NCI-H2081 (cell line): ENCODE measurements at places on chromosomes 4 and X.
A peak's percentile ranks its signal among the peaks of the same experiment; 100 is the strongest.

DNA sequence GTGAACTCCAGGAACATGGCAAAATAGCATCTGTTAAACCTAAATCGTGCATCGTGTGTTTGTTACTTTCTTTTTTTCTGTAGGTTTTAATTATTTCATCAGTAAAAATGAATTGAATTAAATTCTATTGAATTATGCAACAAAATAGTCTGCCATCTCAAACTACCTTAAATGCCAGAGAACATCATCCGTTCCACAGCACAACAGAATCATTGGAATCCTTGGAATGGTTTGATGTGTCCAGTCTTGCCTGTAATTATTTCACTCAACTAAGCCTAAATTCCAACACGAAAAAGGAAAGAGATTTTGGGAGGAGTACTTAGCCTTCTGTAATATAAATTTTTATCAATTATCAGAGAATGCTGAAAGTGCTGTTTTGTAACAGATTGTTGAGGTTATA, 17.1 kb upstream of the SLC7A11 start:
- DNase-seq = no peak

- DNase-seq = peak; percentile 48
Measured at GRCh38 chr4:87853108-87853507, 20.3 kb downstream of the MEPE start.

DNA sequence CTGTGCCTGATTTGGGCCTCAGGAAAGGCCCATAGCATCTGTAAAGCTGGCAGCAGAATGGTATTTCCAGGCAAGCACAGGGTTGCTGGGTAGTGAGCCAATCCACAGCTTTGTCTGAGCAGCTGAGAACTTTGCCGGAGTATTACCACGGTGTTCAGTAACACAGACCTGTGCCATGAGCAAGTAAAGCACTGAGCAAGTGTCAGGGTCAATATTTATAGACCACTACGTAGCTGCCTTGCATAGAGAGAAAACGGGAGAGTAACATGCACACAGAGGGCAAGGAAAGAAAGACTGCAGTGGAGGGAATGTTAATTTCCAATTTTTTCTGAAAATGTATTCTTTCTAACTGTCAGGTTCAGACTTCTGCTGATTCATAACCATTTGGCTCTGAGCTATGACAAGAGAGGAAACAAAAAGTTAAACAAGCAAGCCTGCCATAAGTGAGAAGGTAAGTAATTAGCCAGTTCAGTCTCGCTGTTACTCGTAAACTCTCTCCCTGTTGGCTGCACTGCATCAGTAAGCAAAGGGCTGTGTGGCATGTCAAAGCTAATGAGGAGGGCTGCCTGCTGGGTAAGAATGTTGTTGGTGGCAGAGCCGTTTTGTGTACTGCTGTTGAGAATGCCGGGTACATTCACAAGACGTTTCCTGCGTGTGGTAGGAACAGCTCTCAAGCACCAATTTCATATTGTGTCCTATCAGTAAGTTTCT, 238.1 kb downstream of the BMPR1B start:
- DNase-seq = peak; percentile 21

GRCh38 chr4:17013382-17014006, 115.0 kb upstream of the LDB2 start:
- DNase-seq = no peak

GRCh38 chr4:47270201-47270888, 193.2 kb downstream of the COMMD8 start:
- DNase-seq = peak; percentile 19

DNA sequence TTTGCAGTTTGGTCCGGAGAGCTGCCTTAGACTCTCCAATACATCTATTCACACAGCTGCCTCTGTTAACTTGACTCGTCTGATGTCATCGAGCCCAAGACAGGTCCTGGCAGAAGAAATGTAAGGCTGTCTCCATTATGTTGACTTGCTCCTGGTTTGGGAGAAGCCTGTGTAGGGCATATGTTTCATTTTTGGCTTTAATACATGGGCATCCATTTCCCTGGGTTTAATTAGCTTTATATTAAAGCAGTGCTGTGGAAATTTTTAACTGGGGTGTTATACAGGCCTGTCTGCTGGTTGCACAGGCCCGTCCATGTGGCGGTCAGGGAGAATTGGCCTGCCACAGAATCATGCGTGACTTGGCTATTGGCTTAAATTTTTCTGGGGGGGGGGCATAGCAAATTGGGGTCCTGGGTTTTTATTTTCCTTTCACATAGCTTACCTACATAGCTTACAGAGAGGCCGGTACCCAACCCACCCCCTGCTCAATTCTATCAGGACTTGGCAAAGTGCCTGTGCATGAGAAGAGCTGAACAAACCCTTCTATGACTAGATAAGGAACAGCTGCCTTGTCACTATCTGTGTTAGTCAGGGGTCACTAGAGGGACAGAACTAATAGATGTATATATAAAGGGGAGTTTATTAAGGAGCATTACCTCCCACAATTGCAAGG, 123.5 kb upstream of the WDR1 start:
- DNase-seq = no peak

DNA sequence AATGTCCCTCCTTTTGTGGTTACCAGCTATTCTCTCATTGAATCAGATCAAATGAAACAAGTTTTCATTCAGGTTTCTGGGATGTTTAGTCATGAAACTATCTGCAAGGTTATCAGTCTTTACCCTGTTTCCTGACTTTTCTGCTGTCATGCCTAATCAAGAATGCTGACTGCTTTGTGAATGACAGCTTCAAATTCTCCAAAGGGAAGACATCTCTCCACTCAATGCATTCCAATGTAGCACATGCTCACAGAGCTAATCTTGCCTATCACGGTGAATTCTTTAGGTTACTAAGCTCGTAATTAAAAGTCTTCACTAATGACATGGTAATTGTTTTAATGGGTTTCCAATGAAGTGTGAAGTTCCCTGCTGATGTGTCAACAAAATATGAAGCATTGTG, 1068.5 kb downstream of the PCDH7 start:
- no peak for DNase-seq

DNA sequence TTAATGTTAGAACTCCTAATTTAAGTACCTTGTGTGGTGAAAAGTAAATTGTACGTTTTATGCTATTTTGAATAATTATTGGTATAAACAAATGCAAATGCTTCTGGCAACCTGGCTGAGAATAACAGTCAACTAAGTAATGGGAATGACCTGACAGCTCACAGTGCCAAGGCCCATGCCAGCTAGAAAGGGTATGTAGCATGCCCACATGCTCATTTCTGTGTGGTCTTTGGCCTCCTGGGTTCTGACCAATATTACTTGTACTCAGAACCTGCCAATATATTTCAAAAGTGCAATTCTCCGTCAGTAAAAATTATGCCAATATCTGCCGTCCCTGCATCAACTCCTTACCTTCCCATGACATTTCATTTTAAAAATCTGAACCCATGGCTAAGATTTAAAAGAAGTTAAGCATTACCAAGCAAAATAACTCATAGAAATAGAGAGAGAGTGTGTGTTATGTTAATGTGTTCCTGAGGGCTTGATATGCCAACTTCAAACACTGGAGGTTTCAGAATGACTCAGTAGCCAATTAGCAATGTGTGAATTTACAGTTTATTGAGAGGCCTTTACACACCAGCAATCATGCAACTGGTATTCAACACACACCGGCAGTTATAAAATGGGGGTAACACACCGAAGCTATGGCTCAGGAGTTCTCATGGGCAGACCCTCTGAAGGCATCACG, 820.8 kb downstream of the FSTL5 start:
- DNase-seq = no peak

GRCh38 chrX:20412871-20413486, 146.3 kb upstream of the RPS6KA3 start:
- DNase-seq = no peak

DNA sequence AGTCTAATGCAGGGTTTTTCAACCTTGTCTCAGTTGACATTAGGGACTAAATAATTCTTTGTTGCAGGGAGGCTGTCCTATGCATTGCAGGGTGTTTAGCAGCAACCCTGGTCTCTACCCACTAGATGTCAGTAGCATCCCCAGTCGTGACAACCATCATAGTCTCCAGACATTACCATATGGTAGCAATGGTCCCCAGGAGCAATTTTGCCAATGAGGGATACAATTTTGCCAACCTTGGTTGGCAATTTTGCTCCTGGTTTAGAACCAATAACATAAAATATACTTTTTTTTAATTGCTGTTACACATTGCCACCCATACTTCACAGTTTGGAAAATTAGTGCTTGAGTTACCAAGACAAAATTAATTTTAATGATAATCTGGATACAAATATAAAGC, 6.0 kb downstream of the EREG start:
- DNase-seq = no peak
